Neural progenitor cell (in vitro differentiated cells): ENCODE measurements at places on chromosomes 3 and 15. TPM values are rescaled to one million over a fixed set of nuclear protein-coding genes. Genes with fewer than 3 reads are reported as not detected.

- H3K4me3 ChIP-seq: no peak overlapping the region
- H3K4me1 ChIP-seq: peaks cover 8% of the 10 kb centered on the region
- no peak overlapping the region for H3K27ac ChIP-seq
- no peak for DNase-seq
These were observed 48.5 kb upstream of the SH3GL3 start for GRCh38 chr15:83398626-83399025.

- H3K27ac ChIP-seq: no peak overlapping the region
- H3K4me1 ChIP-seq: no peaks in the 10 kb centered on the region
- H3K4me3 ChIP-seq: no peak overlapping the region
- H3K27me3 ChIP-seq: no peaks in the 10 kb centered on the region
- DNase-seq: no peak
These were observed 159.4 kb downstream of the FBLN2 start for GRCh38 chr3:13708301-13708700.

GRCh38 chr3:169501777-169502320 is 161.7 kb downstream of the MECOM start:
- peaks cover 6% of the 10 kb centered on the region for H3K4me1 ChIP-seq
- no peak overlapping the region for H3K4me3 ChIP-seq
- DNase-seq: no peak
- H3K27me3 ChIP-seq: no peaks in the 10 kb centered on the region
- no peaks in the 10 kb centered on the region for H3K36me3 ChIP-seq
- no peak overlapping the region for H3K27ac ChIP-seq

GRCh38 chr3:124972457-124972856 is 37.9 kb upstream of the MUC13 start:
- no peak overlapping the region for H3K27ac ChIP-seq
- DNase-seq: no peak
- no peaks in the 10 kb centered on the region for H3K36me3 ChIP-seq
- H3K4me1 ChIP-seq: no peaks in the 10 kb centered on the region
- no peaks in the 10 kb centered on the region for H3K27me3 ChIP-seq

GRCh38 chr3:38916706-38917105 is 100.7 kb upstream of the SCN10A start:
- no peak for DNase-seq
- H3K4me1 ChIP-seq: no peaks in the 10 kb centered on the region
- H3K4me3 ChIP-seq: no peak overlapping the region
- no peaks in the 10 kb centered on the region for H3K27me3 ChIP-seq

DNA sequence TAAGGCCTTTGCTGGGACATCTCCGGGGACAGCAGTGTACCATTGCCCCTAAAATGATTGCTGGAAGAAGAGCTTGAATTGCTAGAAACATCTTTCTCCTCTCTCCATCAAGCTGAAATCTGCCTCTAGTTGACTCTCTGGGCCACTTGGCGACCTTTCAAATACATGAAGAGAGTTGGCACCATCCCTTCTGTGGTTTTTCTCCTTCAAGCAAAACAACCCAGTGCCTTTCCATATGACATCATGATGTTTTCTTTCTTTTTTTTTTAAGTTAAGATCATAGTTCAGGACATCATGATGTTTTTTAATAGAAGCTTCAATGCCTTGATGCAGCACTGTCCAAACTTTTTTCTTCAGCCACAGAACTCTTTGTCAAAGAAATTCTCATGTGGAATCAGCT is 144.0 kb upstream of the PTPRG start:
- DNase-seq: no peak
- no peaks in the 10 kb centered on the region for H3K4me1 ChIP-seq
- H3K27ac ChIP-seq: no peak overlapping the region
- no peak overlapping the region for H3K4me3 ChIP-seq
- no peaks in the 10 kb centered on the region for H3K27me3 ChIP-seq
- H3K36me3 ChIP-seq: no peaks in the 10 kb centered on the region

The ZKSCAN7 gene
- total RNA-seq: 14.1 and 18.7 TPM in 2 replicates

The OR5K4 gene
- total RNA-seq: not detected in 2 replicates
